OCI-LY7 (cell line): ENCODE measurements at places on chromosomes 2 and 18. TPM values are rescaled to one million over a fixed set of nuclear protein-coding genes. Genes with fewer than 3 reads are reported as not detected.

- no peak for DNase-seq
Measured at GRCh38 chr2:147057892-147058490, 786.8 kb upstream of the ACVR2A start.

- DNase-seq = no peak
Measured at GRCh38 chr2:15262792-15263191, 298.3 kb downstream of the NBAS start.

DNA sequence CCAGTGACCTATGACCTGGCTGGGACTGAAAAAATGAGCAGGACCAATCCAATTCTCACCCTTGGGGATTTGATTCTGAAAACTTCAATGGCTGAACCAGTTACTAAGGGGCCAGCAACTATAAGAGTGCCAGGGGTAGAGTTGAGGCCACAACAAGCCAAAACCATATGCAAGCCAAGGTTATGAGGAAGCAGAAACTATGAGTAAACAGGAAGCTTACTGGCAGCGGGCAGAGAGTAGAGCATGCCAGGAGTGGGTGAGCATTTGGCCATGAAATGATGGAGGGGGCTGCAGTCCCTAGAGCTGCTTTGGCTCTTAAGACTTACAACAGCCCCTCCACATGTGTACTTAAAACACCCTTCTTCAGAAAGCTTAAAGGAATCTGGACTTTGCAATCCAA lies 82.4 kb downstream of the RBMS1 start:
- DNase-seq = peak; percentile 33

- no peak for DNase-seq
Measured at GRCh38 chr2:169072163-169072925, 3.0 kb downstream of the DHRS9 start.

GRCh38 chr2:107729440-107729839 lies 97.3 kb upstream of the RGPD4 start:
- DNase-seq = no peak

GRCh38 chr2:241857041-241857541 lies 1.6 kb downstream of the PDCD1 start:
- no peak for DNase-seq

DNA sequence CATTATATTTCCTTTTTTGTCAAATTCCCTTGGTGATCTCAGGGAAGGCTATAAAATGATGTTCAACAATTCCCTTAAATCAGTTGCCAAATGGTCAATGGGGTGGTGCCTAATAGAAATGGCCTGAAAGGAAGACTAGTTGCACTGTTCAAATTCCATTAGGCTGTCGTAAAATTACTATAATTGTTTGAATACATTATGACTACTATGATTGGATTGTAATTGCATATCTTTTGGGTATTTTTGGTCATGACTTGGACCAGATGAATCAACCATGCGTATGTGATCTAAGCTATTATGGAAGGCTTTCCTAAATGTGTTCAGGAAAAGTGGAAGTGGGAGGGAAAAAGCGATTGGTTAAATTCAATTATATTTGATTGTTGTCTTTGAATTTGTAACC lies 41.3 kb upstream of the KCNE4 start:
- no peak for DNase-seq

GRCh38 chr2:239159476-239159911 lies 241.3 kb downstream of the HDAC4 start:
- DNase-seq = no peak

- no peak for DNase-seq
Measured at GRCh38 chr2:142041996-142042395, 88.8 kb downstream of the LRP1B start.

GRCh38 chr2:230827774-230828271 lies 36.9 kb upstream of the ITM2C start:
- DNase-seq = no peak

DNA sequence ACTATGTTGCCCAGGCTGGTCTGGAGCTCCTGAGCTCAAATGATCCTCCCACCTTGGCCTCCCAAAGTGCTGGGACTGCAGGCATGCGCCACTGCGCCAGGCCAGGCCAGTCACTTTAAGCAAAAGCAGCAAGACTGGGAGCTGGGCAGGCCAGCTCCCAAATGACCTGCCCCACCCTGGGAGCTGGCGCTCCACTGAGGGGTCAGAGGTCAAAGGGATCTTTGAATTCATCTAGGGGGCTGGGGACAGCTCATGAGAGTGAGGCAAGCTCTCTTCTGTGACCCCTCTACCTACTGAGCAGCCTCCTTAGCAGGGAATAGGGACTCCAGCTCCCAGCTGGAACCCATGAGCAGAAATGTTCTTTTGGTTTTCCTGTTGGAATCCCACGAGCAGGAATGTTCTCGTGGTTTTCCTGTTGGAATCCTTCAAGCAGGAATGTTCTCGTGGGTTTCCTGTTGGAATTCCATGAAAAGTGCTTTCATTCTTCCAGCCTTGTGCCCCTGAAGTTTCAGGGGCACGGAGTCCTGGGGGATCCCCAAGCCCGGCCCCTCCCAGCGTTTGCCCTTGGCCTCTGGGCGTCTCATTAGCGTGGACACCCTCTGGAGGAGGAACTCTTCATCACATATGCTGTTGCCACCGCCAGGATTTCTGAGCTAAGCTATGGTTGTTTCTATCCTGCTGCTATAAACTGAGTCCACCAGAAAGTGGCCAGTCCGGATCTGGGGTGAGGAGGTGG lies 162.0 kb upstream of the HAAO start:
- DNase-seq = no peak

DNA sequence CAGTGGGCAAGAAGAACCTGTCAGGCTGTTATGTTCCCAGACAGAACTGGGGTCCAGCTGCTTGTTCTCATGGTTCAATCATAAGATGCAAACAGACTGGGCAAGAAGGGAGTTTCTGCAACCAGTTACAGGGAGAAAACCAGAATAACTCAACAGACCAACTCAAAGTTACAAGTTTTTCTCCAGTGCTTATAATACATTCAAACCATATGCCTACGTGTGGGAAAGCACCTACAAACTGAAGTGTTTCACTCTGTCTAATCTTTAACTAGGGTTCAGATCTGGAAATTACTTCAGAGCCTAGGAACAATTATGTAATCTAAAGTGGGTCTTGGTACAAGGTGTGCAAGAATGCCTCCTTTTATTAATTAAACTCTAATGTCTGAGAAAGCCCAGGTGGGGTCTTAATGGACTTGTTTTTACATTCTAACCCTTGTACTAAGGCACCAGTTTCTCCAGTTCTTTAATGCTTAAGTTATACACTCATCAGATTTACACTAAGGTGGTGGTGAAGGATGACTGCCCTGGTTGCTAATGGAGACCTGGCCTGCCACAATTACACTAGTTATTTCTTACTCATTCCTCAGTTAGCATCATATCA lies 951.9 kb downstream of the TSN start:
- no peak for DNase-seq

- DNase-seq = no peak
Measured at GRCh38 chr2:11936761-11937160, 190.3 kb downstream of the LPIN1 start.

DNA sequence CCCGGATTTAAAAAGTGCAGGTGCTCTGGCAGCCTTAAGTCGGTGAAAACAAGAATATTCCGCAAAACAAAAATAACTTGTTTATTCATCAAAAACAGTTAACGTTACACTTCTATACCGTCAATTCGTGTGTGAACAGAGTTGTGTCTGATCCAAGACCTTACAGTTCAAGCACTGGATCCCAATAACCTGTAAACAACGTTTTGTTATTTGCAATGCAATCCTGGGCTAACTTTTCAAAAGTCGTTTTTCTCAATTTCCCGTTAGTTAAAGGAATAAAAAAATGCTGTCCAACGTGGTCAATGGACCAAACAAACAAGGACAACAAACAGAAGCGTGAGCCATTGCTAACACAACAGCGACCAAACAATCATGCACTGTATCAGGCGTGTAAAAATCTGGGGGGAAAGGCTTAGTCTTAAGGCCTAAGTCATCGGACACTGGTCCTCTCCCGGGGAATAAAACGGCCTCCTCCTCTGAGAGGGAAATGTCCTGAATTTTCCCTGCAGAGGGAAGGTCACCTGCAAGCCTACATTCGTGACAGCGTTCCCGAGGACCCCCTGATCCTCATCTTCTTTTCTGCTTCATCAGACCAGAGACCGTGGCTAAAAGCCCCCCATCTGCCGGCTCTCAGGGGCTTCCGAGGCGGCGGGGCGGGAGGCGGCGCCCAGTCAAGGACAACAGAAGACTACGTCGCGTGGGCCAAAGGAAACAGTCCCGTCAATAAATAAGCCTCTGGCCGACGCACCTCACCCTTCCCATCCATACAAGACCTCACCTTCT lies 490 bp downstream of the NDUFS1 start:
- no peak for DNase-seq

DNA sequence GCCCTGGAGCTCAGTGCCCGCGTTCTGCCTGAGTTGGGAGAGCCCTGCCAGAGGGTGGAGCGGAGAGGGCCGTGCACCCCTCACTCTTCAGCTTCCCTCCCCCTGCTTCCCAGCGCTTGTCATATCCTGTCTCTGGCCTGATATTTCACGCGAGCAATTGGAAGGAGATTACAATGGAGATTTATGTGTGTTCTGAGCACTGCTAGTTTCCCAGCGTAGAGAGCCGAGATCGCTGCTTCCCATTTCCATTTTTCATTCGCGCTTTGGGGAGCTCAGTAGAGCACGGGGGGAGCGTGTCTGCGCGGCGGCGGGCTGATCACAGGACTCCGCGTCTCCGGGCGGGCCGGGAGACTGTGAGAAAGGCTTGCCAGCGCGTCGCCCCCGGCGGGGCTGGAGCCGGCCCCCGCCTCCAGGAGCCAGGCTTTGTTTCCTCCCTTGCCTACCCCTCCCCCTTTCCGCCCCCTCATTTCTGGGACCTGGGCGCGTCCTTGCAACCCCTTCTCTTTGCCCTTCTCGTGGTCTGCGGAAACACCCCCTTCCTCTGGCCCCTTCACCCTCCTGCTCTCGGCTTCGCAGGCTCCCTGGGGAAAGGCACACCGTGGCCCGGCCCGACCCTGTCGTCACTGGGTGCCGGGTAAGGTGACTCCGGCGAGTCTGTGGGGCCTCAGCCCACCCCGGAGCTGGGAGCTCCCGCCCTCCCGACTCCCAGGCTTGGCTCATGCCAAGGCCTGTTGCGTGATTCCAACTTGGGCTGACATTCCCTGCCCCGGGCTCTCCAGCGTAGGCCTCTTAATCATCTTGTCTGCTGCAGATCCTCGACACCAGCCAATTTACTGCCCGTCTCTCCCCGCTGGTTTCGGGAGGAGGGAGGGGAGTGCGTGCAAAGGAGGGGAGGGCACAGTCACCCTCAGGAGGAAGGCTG lies 5.8 kb downstream of the DLX2 start:
- no peak for DNase-seq

DNA sequence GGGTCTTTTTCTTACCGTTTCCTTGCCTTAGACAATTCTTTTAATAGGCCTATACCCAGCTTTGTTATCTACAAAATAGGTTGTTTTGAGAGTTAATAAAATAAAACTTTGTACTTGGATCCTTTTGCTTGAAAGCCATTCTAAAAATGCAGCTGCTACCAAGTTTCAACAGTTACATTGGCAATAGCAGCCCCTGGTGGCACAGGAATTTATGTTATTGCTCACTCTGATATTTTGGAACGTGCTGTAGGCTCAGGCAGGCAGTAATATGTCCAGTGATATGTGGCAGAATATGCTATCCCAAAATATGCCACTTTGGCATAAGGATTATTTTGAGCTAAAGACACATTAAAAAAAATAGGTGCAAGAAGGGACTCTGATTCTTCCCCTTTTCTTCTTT lies 6.7 kb upstream of the COMMD1 start:
- DNase-seq = peak; percentile 53

GRCh38 chr2:100955226-100955625 lies 46.9 kb upstream of the RPL31 start:
- DNase-seq = no peak

- no peak for DNase-seq
Measured at GRCh38 chr18:12012697-12013096, 31.4 kb downstream of the IMPA2 start.

DNA sequence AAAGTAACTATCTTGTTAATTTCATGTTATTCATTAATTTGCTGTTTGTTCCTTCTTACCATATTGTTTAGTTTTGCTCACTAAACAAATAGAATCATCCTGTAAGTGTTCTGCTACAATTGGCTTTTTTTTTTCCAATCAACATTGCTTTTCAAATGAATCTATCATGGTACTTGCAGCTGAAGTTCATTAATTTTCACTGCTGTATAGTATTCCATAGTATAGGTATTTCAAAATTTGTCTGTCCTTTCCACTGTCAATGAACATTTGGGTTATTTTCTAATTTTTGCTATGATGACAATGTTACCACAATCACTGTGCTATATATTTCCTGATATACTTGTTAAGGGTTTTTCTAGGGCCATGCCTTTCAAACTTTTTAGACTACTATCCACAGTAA lies 89.0 kb upstream of the LYPD1 start:
- DNase-seq = no peak

DNA sequence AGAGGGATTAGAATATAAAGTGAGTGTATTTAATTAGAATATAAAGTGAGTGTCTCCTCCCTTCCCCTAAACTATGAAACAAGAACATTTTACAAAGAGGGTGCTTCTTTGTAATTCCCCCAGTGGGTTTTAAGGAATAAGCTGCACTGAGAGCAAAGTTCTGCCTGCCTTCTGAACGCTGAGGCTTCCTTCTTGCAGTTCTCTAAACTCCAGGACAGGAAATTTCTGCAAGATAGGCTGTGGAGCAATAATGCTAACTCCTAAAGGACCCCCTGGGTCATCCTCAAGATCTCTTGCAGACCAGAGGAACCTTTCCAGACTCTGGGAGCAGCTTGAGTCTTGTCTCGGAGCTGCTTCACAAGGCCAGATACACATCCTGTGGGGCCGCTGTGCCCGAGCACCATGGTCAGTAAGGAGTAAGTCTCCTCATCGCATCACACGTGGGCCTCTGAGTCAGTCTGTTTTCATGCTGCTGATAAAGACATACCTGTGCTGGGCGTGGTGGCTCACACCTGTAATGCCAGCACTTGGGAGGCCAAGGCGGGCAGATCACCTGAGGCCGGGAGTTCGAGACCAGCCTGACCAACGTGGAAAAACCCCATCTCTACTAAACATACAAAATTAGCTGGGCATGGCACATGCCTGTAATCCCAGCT lies 87.5 kb upstream of the KCNE4 start:
- DNase-seq = no peak

DNA sequence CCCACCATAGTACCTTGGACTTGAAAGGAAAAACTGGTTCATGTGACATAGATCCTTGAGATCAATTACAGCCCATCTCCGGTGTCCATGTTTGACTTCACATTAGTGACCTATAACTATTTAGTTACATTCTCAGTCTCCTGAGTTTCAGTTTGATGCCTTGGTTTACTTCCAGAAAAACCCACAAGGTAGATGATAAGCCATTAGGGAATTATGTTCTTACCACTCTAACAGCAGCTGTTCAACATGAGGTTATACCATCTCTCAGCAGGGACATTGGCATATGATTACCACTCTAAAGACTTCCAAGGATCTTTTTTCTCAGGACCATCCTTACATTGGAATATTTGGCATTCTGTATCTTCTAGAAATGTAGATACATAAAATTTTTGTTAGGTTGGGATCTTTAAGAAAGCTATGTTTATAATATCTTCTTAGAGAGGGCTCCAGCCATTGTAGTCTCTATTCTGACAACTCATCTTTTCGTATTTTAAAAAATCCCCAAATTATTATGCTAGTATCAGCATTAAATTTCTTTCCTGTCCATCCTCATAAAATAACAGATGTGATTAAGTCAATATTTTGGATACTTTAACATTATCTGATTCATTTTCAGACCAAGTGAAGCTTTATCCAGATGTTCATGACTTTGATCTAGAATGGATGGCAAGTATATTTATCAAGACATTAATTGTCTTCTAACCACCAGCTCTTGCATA lies 258.9 kb downstream of the RDH14 start:
- DNase-seq = no peak

The PLEK gene
- 80.6 and 88.7 TPM in 2 replicates for total RNA-seq

The SETBP1 gene
- total RNA-seq = 8.1 and 9.1 TPM in 2 replicates

The FZD7 gene
- total RNA-seq = 1.1 and 1.2 TPM in 2 replicates

The TXNDC2 gene
- not detected in 2 replicates for total RNA-seq

The UCN gene
- total RNA-seq = 7.2 and 8.5 TPM in 2 replicates

The QPCT gene
- 42.9 and 52.6 TPM in 2 replicates for total RNA-seq

The DCDC2C gene
- not detected in 2 replicates for total RNA-seq

The DTYMK gene
- total RNA-seq = 127 and 129 TPM in 2 replicates
